ENCODE measurements at places on chromosomes 4 and X. TPM values are rescaled to one million over a fixed set of nuclear protein-coding genes. Genes with fewer than 3 reads are reported as not detected.

Gene GABRG1
- not detected for total RNA-seq

Gene FBXO8
- total RNA-seq, result 14.4 TPM

Gene CLCN4
- total RNA-seq, result 6.8 TPM

Gene SCD5
- 22.1 TPM for total RNA-seq

Gene ITGB1BP2
- total RNA-seq, result 1.1 TPM

Gene CDS1
- 18.8 TPM for total RNA-seq

Gene GIMD1
- not detected for total RNA-seq

Gene CEP44
- total RNA-seq, result 13.6 TPM
